ENCODE measurements at places on chromosomes 1 and 21. TPM values are rescaled to one million over a fixed set of nuclear protein-coding genes. Genes with fewer than 3 reads are reported as not detected.

- DNase-seq = no peak
Observed at GRCh38 chr1:160261556-160261892, 825 bp downstream of the DCAF8 start.

GRCh38 chr1:115982400-115982799 lies 6.1 kb downstream of the SLC22A15 start:
- no peak for DNase-seq

DNA sequence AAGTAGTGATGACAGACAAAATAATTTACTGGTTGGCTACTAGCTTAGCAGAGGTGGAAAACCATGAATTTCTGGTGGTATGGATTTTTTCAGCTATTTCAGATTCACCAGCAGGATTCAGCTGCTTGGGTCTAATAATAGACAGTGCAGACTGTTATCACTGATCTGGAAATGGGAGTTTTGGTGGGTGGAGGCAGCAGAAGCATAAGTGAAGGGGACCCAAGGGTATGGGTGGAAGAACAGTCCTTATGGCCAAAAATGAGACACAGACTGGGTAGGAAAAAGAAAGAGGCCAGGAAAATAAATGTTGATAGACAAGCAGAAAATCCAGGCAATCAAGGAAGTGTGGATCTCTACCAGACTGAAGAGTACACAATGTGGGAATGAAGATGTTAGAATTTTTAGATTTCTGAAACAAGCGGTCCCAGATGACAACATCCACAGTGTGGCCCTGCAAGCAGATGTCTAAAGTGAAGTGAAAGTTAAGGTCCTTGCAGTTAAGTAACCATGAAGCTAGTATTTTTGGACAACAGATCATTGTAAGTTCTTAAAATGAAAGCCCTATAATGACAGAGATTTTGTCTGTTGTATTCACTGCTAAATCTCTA lies 24.7 kb downstream of the LYST start:
- DNase-seq = no peak

GRCh38 chr1:21534674-21535378 lies 25.6 kb downstream of the ALPL start:
- DNase-seq = no peak

- DNase-seq = no peak
Observed at GRCh38 chr1:4090556-4090955, 190.5 kb upstream of the C1orf174 start.

DNA sequence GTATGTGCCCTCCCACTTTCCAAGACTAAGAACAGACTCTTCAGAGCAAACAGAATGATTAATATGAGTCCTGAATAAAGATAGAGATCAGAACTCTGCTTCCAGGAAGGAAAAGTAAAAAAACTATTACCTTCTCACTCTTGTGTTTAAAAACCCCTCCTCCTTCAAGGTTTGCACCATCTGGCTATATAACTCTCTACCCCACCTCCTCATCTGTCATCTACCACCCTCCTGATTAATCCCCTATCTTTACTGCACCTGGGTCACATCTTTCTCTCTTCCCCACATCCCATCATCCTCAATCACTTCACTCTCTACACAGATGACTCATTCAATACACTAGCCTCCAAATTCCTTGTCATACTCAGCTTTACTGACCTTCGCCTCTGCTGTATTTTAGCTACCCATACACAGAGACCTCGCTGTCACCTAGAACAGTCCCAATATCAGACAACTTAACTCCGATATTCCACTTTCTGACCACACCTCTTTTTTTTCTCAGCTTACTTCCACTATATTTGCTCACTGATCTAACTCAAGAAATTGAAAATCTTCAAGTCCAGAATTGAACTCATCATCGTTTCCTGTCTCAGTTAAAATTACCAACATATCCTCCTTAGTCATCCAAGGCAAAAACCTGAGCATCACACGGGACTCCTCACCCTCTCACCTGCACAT lies 3.7 kb downstream of the SCMH1 start:
- DNase-seq = no peak

- no peak for DNase-seq
Observed at GRCh38 chr1:53971718-53972117, 25.6 kb downstream of the LRRC42 start.

GRCh38 chr1:243742819-243743218 lies 107.2 kb downstream of the AKT3 start:
- DNase-seq = no peak

DNA sequence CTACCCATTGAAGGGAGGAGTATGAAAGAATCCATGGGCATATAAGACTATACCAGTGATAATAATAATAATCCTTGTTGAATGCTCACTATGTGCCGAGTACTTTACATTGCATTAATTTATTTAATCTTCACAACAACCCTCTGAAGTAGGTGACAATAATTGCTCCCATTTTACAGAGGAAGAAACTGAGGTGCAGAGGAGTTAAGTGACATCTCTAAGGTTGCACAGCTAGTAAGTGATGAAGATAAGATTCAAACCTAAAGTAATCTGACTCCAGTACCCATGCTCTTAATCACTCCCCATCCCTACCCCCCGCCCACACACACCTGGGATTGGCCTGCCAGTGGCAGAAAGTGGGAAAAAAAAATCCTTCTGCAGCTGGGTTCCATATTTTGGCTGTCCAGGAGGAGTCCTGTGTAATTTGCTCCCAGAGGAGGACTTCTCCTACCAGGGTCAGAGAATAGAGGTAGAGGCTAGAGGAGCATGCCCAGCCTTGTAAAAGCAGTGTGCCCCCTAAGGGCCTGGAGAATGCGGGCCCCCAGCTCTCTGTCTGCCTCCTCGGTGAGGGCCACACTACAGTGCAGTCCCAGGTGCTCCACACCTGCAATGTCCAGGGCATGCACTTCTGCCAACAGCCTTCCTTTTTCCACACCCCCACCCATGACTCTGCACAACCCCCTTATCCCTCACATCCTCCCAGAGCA lies 57.8 kb downstream of the TMEM53 start:
- DNase-seq = no peak

DNA sequence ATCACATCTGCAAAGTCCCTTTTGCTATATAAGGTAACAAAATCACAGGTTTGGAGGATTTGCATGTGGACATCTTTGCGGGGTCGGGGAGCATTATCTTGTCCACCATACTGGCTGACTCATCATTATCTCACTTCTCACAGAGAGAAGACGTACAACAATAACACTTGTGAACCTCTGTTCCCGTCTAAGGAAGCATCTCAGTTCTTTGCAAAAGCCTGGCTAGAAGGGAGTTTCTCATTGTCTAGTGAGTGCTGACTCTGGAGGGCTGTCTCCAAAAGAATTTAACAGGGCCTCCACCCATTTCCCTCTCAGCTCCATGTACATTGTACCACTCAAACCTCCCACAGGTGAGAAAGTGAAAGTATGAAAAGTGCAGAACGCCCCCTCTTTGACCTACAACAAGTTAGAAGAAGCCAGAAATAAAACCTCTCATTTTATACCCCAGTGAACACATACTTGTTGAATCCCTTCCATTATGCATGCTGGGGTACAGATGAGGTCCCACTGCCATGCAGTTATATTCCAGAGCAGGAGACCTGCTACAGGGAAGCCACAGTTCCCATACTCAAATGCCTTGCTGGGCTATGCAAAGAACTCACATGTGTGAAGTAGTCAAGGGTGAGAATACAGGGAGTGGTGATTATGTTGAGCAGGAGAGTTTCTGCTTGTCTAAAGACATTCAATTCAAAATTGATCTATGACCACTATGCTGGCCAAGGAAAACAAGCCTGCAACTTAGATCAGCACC lies 121.7 kb upstream of the PRDX6 start:
- DNase-seq = no peak

DNA sequence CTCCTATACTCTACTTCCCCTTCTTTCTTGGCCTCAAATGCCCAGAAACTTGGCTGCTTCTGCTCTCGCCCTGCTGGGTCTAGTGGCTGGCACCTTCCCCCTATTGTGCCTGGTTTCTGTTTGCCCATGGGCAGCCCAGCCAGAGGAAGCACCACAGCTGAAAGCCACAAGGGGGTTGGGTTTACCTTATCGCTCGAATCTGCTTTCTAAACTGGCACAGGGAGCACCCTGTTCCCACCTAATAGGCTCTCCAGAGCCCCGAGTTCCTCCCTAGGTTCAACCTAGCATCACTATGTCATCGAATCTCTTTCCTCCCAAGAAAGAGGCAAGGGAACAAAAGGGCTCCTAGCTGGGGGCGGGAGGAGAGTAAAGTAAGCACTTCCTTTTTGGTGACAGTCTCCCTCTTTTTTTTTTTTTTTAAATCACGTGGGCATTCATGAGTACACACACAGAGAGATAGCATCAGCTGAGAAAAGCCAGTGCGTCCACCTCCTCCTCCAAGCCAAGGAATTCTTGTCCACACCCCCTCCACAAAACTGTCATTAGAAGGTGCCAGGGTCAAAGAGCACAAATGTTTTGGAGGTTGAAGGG lies 72.8 kb downstream of the PLEKHA6 start:
- no peak for DNase-seq

- DNase-seq = no peak
Observed at GRCh38 chr1:20141466-20141865, 2.3 kb downstream of the PLA2G2F start.

DNA sequence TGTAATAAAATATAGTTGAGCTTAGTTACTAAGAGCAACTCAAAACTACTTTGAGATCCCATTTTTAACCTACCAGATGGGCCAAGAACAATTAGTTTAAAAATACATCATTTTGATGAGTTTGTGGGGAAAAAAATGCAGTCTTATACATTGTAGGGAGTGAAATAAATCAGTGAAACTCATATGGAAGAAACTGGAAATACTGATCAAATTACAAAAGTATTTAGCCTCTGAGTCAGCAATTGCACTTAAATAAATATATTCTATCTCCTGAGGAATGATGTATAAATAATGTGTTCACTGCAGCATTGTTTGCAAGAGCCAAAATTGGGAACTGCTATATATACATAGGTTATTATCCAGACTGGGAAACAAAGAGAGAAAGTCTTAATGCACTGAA lies 4.6 kb upstream of the SMCP start:
- no peak for DNase-seq

DNA sequence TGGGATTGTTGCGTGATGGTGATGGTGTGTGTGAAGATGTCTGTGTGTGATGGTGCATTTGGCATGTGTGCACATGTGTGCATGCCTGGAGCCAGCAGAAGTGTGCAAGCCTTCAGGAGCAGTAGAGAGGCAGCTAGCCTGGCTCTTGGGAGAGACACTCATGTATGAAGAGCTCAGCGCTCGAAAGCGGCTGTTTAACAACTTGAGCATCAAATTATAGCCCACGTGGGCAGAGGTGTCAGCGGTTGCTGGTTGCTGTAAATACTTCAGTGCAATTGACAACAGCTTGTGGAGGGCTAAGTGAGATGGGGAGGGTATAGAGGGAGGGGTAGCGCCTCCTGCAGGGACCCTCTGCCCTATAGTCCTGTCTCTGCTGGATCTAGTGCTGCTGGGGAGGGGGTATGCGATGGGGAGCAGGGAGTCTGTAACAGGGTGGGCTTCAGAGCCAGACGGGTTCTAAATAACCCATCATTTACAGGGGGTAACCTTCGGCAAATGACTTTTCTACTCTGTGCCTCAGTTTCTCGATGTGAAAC lies 21.5 kb downstream of the FOXD2 start:
- DNase-seq = no peak

AHDC1 gene
- 205 TPM for total RNA-seq

CD2 gene
- total RNA-seq = not detected

LRRC42 gene
- 28.2 TPM for total RNA-seq

RPTN gene
- total RNA-seq = not detected
